Activated CD4-positive, alpha-beta T cell treated with anti-CD3 and anti-CD28 coated beads for 36 hours (primary cell): ENCODE measurements at places on chromosomes 12 and 14. TPM values are rescaled to one million over a fixed set of nuclear protein-coding genes. Genes with fewer than 3 reads are reported as not detected.
A peak's percentile ranks its signal among the peaks of the same experiment; 100 is the strongest.

- H3K36me3 ChIP-seq: no peaks in the 10 kb centered on the region
- DNase-seq: peak; percentile 54
- H3K4me3 ChIP-seq: no peak overlapping the region
Observed at GRCh38 chr14:92759300-92759678, 10.9 kb upstream of the LGMN start.

GRCh38 chr12:103998976-103999375, 33.3 kb downstream of the TDG start:
- H3K4me1 ChIP-seq: no peaks in the 10 kb centered on the region
- H3K27me3 ChIP-seq: peaks cover 20% of the 10 kb centered on the region
- no peak overlapping the region for H3K27ac ChIP-seq

- H3K4me3 ChIP-seq: no peak overlapping the region
- H3K27me3 ChIP-seq: no peaks in the 10 kb centered on the region
- H3K4me1 ChIP-seq: peaks cover 29% of the 10 kb centered on the region
- no peaks in the 10 kb centered on the region for H3K36me3 ChIP-seq
Observed at GRCh38 chr14:24463884-24464785, 21.6 kb upstream of the SDR39U1 start.

GRCh38 chr14:101595887-101596721, 34.8 kb downstream of the DIO3 start:
- peaks cover 10% of the 10 kb centered on the region for H3K36me3 ChIP-seq
- H3K4me3 ChIP-seq: no peak overlapping the region
- peak overlapping the region; percentile 83 for H3K27ac ChIP-seq
- no peaks in the 10 kb centered on the region for H3K27me3 ChIP-seq

DNA sequence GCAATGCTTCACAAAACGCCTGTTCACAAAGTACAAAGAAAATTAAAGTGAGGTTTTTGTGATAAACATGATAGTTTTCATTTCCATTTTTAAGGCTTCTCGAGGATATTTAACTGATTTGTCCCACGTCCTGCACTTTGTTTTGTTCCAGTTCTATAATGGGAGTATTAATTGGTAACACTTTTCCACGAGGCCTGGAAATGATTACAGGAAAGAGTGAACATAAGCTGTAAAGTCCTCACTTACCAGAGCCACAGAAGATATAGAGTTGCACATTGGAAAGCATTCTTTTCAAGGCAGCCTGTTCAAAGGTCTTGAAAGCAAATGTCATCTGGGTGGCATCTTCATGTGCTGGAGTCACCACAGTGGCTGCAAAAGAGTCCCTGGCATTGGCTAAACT, 1236.6 kb downstream of the BCL11B start:
- no peaks in the 10 kb centered on the region for H3K27me3 ChIP-seq
- H3K27ac ChIP-seq: no peak overlapping the region
- H3K4me3 ChIP-seq: no peak overlapping the region
- DNase-seq: no peak
- H3K36me3 ChIP-seq: no peaks in the 10 kb centered on the region
- no peaks in the 10 kb centered on the region for H3K4me1 ChIP-seq

GRCh38 chr14:99522457-99522891, 41.3 kb downstream of the CCNK start:
- no peaks in the 10 kb centered on the region for H3K36me3 ChIP-seq
- peaks cover 10% of the 10 kb centered on the region for H3K4me1 ChIP-seq
- H3K27me3 ChIP-seq: no peaks in the 10 kb centered on the region
- no peak for DNase-seq

- no peaks in the 10 kb centered on the region for H3K36me3 ChIP-seq
- H3K4me1 ChIP-seq: no peaks in the 10 kb centered on the region
- H3K4me3 ChIP-seq: no peak overlapping the region
- no peak overlapping the region for H3K27ac ChIP-seq
- H3K27me3 ChIP-seq: no peaks in the 10 kb centered on the region
Observed at GRCh38 chr12:73465106-73465505, 1072.5 kb upstream of the ATXN7L3B start.

DNA sequence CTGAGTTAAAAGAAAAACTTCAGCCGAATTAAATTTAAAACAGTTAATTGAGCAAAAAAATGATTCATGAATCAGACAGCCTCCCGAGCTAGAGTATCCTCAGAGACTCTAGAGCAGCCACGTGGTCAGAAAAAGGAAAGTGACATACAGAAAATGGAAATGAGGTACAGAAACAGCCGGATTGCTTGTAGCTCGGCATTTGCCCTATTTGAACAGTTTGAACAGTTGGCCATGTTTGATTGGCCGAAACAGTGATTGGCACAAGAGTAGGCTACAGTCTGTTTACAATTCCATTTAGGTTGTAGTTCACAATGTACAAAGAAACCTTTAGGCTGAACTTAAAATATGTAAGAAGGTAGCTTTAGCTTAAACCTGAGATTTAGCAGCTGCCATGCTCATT, 12.9 kb upstream of the OXA1L start:
- H3K27ac ChIP-seq: no peak overlapping the region
- no peak overlapping the region for H3K4me3 ChIP-seq
- no peak for DNase-seq
- H3K27me3 ChIP-seq: peaks cover 23% of the 10 kb centered on the region
- H3K36me3 ChIP-seq: peaks cover 4% of the 10 kb centered on the region

DNA sequence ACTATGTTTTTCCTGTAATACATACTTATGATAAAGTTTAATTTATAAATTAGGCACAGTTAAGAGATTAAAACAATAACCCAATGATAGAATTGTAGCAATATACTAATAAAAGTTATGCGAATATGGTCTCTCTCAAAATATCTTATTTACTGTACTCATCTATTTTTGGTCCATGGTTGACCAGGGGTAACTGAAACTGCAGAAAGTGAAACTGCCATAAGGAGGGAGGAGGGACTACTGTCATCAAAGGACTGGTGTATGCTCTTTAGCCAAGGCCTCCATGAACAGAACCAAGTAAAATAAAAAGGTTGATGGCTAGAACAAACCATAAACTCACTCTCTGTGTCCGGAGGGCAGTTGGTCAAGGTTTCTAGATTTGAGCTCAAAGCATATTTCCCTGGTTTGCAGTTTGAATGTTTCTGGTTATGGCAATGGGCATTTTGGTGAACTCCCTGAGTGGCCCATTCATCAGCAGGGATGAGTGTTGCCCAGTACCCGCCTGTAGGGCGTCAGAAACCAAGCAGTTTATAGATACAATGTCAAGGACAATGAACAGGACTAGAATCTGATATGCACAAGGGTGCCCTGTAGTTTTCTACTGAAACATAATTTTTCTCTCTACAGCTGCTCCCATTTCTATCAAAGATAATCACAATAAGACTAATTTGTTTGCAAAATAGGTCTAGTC, 19.8 kb downstream of the LEMD3 start:
- peaks cover 45% of the 10 kb centered on the region for H3K36me3 ChIP-seq
- peaks cover 59% of the 10 kb centered on the region for H3K4me1 ChIP-seq
- H3K4me3 ChIP-seq: no peak overlapping the region

GRCh38 chr14:50957296-50957695, 13.0 kb upstream of the PYGL start:
- DNase-seq: no peak
- H3K4me3 ChIP-seq: no peak overlapping the region
- no peaks in the 10 kb centered on the region for H3K27me3 ChIP-seq
- no peak overlapping the region for H3K27ac ChIP-seq
- H3K4me1 ChIP-seq: peaks cover 13% of the 10 kb centered on the region
- H3K36me3 ChIP-seq: no peaks in the 10 kb centered on the region

GRCh38 chr14:76917158-76917596, 91.0 kb downstream of the LRRC74A start:
- peaks cover 50% of the 10 kb centered on the region for H3K4me1 ChIP-seq
- H3K36me3 ChIP-seq: no peaks in the 10 kb centered on the region
- H3K27ac ChIP-seq: no peak overlapping the region
- H3K27me3 ChIP-seq: no peaks in the 10 kb centered on the region
- no peak overlapping the region for H3K4me3 ChIP-seq
- DNase-seq: peak; percentile 37

- no peaks in the 10 kb centered on the region for H3K36me3 ChIP-seq
- H3K4me1 ChIP-seq: no peaks in the 10 kb centered on the region
- H3K27ac ChIP-seq: no peak overlapping the region
- DNase-seq: no peak
Observed at GRCh38 chr14:102968306-102968705, 45.8 kb downstream of the AMN start.

- H3K27me3 ChIP-seq: no peaks in the 10 kb centered on the region
- H3K4me1 ChIP-seq: peaks cover 32% of the 10 kb centered on the region
- peak; percentile 40 for DNase-seq
- H3K36me3 ChIP-seq: peaks cover 4% of the 10 kb centered on the region
- H3K27ac ChIP-seq: peak overlapping the region; percentile 81
Observed at GRCh38 chr12:92208613-92209121, 63.0 kb upstream of the BTG1 start.

GRCh38 chr12:71607494-71608330, 55.9 kb downstream of the ZFC3H1 start:
- H3K27me3 ChIP-seq: no peaks in the 10 kb centered on the region
- H3K36me3 ChIP-seq: peaks cover 54% of the 10 kb centered on the region
- peaks cover 22% of the 10 kb centered on the region for H3K4me1 ChIP-seq
- no peak overlapping the region for H3K4me3 ChIP-seq
- no peak for DNase-seq

DNA sequence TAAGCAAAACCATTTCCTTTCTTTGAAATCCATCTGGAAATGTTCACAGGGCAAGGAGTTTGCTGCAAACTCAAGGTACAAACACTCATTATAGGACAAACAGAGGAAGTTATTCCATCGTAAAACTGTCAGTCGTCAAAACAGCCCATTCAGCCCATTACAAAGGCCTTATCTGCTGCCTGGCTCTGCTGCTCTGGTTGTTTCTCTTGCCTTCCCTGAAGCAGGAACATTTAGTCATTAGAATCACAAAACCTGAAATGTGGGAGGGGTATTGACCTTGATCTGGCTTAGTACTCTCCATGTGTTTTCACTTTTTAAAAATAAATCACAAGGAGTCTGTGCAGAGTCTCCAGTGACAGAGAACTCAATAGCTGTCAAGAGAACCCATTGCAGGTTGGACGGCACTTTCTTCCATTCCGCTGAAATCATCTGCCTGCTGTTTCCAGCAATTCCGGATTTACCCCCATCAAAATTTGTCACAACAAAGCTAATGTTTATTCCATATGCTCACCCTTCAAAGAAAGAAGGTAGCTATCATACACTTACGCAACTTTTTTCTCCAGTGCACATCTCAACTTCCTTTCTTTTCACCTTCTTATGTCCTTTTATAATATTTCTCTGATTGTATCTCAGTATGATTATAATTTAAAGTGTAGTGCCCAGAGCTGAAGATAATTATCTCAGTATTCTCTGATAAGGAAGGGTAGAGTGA, 24.6 kb upstream of the ITPR2 start:
- no peak overlapping the region for H3K27ac ChIP-seq
- no peaks in the 10 kb centered on the region for H3K4me1 ChIP-seq
- no peak overlapping the region for H3K4me3 ChIP-seq

GRCh38 chr14:20417250-20418186, 4.2 kb upstream of the TEP1 start:
- H3K27ac ChIP-seq: no peak overlapping the region
- no peaks in the 10 kb centered on the region for H3K27me3 ChIP-seq
- no peaks in the 10 kb centered on the region for H3K36me3 ChIP-seq

- H3K27ac ChIP-seq: no peak overlapping the region
- H3K27me3 ChIP-seq: no peaks in the 10 kb centered on the region
- H3K4me1 ChIP-seq: peaks cover 27% of the 10 kb centered on the region
- no peak for DNase-seq
- H3K4me3 ChIP-seq: no peak overlapping the region
Observed at GRCh38 chr14:22908601-22909000, 10.3 kb downstream of the RBM23 start.

- no peak for DNase-seq
- H3K27ac ChIP-seq: peak overlapping the region; percentile 65
- no peaks in the 10 kb centered on the region for H3K27me3 ChIP-seq
Observed at GRCh38 chr12:92108651-92109050, 37.0 kb downstream of the BTG1 start.

DNA sequence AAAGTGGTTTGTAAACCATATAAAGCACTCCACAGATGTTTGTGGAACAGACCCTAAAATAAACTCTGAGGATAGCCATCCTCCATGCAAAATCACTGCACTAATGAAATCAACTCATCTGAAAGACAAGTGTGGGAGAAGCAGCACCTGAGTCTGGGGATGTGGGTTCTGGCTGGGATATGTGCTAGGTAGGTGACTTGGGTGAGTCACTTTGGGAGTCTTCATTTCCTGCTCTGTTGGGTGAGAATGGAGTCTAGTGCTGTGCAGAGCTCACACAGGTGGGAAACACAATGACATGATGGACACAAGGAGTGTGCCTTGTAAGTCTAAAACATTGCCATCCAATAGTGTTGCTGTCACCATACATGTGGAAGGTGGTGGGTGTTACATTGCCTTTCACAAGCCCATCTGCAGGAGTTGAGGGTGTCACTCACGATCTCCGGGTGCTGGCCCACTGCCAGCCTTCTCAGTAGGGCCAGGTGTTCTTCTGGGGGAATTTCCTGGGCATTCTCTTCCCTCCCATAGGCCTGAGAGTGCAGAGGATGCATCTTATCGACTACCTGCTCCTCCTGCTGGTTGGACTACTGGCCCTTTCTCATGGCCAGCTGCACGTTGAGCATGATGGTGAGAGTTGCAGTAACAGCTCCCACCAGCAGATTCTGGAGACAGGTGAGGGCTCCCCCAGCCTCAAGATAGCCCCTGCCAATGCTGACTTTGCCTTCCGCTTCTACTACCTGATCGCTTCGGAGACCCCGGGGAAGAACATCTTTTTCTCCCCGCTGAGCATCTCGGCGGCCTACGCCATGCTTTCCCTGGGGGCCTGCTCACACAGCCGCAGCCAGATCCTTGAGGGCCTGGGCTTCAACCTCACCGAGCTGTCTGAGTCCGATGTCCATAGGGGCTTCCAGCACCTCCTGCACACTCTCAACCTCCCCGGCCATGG, 2.0 kb downstream of the SERPINA4 start:
- H3K27ac ChIP-seq: no peak overlapping the region
- H3K27me3 ChIP-seq: peaks cover 5% of the 10 kb centered on the region
- H3K36me3 ChIP-seq: no peaks in the 10 kb centered on the region
- no peak overlapping the region for H3K4me3 ChIP-seq

GRCh38 chr12:53313996-53314395, 7.4 kb downstream of the AAAS start:
- H3K36me3 ChIP-seq: peaks cover 35% of the 10 kb centered on the region
- peaks cover 4% of the 10 kb centered on the region for H3K4me1 ChIP-seq
- no peak overlapping the region for H3K4me3 ChIP-seq
- no peaks in the 10 kb centered on the region for H3K27me3 ChIP-seq

Gene CCDC175
- total RNA-seq: not detected

Gene PSME2
- total RNA-seq: 445 TPM

Gene CLEC2B
- 25.8 TPM for total RNA-seq

Gene CD69
- total RNA-seq: 97.9 TPM

Gene SLC39A5
- total RNA-seq: 1.3 TPM

Gene IFNG-AS1
- 0.35 TPM for total RNA-seq

Gene TMEM260
- 15.2 TPM for total RNA-seq
